ENCODE measurements at places on chromosomes 12 and 14.

GRCh38 chr14:83173687-83174086, 1640.0 kb upstream of the SEL1L start:
- no peak for DNase-seq

DNA sequence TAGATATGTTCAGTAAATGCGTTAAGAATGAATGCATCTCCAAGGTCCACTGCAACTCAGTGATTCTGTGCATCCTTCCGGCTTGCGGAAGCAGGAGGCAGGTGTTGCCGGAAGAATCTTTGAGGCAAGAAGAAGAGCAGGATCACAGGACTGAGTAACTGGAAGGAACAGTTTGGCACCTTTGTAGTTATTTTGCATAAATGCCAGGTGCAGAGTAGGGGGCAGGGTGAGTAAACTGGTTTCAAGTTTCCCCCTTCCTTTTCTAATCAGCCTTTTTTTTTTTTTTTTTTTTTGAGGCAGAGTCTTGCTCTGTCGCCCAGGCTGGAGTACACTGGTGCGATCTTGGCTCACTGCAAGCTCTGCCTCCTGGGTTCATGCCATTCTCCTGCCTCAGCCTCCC, 22.3 kb downstream of the DYRK4 start:
- DNase-seq = no peak

DNA sequence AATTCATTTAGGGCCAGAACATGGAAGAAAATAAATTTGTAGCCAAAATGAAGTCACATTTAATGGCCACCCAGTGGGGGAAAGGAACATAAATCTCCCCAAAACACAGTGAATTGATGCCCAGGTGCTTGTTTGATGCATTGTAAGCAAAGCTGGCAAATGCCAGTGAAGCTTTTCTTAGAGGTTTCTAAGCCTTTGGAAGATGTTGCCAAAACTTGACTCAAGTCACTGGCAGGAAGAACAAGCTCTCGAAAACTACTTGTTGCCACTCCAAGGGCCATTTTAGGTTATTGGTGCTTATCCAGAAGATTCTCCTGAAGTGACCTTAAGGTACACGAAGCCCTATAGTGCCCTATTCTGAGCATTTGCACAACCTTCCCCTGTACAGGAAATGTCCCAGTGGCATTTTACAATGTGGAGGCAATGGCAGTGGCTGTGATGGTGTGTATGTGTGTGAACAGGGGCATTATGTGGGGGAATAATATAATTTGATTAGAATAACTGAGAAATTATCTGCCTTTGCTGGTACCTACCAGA, 89.5 kb upstream of the NOVA1 start:
- DNase-seq = no peak

- DNase-seq = no peak
Observed at GRCh38 chr14:55000381-55000780, 26.5 kb downstream of the WDHD1 start.

GRCh38 chr14:36333119-36333518, 12.7 kb upstream of the MBIP start:
- no peak for DNase-seq

- DNase-seq = no peak
Observed at GRCh38 chr14:64531567-64531966, 9.0 kb upstream of the HSPA2 start.

GRCh38 chr14:72946491-72946890, 20.2 kb downstream of the DCAF4 start:
- DNase-seq = no peak

GRCh38 chr12:60333461-60333860, 737.6 kb downstream of the SLC16A7 start:
- no peak for DNase-seq

GRCh38 chr14:35197015-35197414, 74.7 kb downstream of the PRORP start:
- no peak for DNase-seq

DNA sequence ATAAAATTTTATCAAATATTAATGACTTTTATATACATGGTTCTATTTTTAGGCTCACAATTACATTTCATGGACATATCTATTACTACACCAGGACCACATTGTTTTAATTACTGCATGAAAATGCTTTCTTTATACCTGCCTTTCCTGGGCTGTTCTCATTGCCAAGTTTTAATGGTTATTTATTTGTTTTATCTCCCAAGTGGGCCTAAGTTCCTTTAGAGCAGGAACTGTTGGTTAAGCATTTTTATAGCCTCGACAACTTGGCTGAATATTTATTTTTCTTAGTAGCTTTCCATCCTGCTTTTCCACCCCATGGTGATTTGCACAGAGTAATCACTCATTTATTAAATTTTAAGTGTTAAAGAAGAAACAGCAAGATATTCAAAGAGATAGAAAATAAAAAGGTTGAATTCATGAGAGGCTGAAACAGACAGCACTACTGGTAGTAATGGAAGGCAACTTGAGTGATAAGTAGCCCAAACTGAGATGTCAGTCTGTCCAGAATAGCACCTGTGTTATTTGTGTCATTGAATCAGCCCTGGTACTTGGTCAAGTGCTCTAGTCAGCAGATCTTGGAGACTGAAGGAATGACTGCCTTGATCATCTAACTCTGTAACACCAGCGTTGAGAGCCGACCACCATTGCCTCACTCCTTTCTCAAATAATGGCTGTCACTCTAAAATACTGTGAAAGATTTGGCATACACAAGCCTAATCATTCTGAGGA, 119.1 kb upstream of the EGLN3 start:
- no peak for DNase-seq

GRCh38 chr12:48816143-48816854, 2.0 kb upstream of the CACNB3 start:
- DNase-seq = no peak

GRCh38 chr14:99001241-99001640, 270.8 kb downstream of the BCL11B start:
- no peak for DNase-seq

GRCh38 chr14:68951035-68951797, 27.9 kb downstream of the ACTN1 start:
- no peak for DNase-seq

GRCh38 chr12:26122681-26123481, 2.0 kb downstream of the BHLHE41 start:
- no peak for DNase-seq

DNA sequence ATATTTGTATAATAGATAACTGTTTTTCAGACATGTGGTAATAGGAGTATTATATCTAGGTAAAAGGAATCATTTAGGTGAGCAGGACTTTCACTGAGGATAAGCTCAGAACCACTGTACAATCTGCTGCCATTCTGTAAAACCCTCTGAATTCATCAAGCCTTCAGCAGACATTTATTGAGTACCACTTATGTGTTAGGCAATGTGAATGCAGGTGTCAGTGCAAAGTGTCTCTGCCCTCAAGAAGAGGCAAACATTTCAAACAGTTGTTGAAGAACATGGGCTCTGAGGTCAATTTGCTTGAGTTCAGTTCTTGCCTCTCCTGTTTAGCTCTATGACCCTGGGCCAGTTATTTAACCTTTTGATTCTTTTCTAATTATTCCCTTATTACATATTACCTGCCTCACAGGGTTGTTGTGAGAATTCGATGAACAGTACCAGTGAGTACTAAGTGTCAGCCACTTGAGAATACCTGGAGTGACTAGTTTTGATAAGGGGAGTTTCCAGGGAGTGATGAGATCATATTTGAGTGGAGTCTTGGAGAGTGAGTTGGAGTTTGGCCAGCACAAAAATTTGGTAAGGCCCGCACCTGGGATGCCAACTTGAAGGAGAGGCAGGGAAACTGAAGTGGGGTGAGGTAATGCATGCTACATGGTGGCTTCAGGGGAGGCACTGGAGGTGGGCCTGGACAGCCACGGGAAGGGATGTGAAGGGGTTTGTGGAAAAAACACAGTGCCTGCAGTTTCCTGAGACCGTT, 33.7 kb downstream of the RASSF8 start:
- DNase-seq = no peak

- DNase-seq = no peak
Observed at GRCh38 chr14:105851716-105852377, 325.5 kb downstream of the TMEM121 start.

- no peak for DNase-seq
Observed at GRCh38 chr14:75090353-75090752, 20.9 kb downstream of the ZC2HC1C start.

GRCh38 chr12:65335021-65335714, 56.7 kb downstream of the MSRB3 start:
- no peak for DNase-seq

- no peak for DNase-seq
Observed at GRCh38 chr12:25397001-25397400, 146.3 kb upstream of the KRAS start.

- DNase-seq = peak; percentile 77
Observed at GRCh38 chr12:48852734-48853688, 1.0 kb upstream of the DDX23 start.

- DNase-seq = no peak
Observed at GRCh38 chr12:124420996-124421674, 126.2 kb downstream of the RFLNA start.

GRCh38 chr12:94595152-94595551, 55.2 kb downstream of the TMCC3 start:
- DNase-seq = no peak

DNA sequence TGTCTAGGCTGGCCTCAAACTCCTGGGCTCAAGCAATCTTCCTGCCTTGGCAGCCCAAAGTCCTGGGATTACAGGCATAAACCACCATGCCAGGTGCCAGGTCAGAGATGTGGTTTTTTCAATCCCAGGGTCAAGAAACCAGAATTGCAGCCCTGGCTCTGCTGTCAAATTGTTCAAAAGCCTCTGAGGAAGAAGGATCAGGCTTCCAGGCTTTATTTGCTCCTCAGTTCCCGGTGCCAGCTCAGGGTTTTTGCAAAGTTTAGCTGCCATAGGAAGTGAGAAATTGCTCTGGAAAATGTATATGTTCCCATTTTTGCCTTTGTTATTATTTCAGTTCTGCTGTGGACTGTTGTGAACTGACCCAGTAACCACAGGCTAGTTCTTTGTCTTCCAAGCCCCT, 28.7 kb downstream of the WNT5B start:
- DNase-seq = no peak

GRCh38 chr12:76030341-76031080, 1.1 kb downstream of the PHLDA1 start:
- DNase-seq = no peak

- no peak for DNase-seq
Observed at GRCh38 chr14:23054000-23054811, 3.1 kb downstream of the CDH24 start.

DNA sequence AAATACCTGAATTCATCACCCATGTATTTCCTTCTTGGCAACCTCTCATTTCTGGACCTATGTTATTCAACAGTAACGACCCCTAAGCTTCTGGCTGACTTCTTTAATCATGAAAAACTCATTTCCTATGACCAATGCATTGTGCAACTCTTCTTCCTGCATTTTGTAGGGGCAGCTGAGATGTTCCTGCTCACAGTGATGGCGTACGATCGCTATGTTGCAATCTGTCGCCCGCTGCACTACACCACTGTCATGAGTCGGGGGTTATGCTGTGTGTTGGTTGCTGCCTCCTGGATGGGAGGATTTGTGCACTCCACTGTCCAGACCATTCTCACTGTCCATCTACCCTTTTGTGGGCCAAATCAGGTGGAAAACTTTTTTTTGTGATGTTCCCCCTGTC, 356 bp downstream of the OR4Q2 start:
- no peak for DNase-seq

- no peak for DNase-seq
Observed at GRCh38 chr12:120404271-120404670, 33.6 kb upstream of the COX6A1 start.

- no peak for DNase-seq
Observed at GRCh38 chr12:50517421-50518048, 12.8 kb downstream of the DIP2B start.

DNA sequence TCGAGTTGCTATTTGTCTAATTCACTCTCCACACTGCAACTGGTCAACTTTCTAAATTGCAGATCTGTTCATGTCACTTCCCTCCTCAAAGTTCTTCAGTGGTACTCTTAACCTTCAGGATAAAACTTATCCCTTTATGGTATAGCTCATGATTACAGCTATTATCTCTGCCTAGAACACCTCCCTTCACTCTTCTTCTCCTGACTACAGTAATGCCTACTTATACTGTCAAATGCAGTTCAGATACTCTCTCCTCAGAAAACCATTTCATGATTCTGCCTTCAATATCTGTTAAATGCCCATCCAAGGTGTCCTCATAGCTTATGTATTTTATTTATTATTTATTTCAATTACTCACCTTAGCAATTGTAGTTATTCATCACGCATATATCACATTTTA, 85.5 kb downstream of the FAR2 start:
- no peak for DNase-seq

DNA sequence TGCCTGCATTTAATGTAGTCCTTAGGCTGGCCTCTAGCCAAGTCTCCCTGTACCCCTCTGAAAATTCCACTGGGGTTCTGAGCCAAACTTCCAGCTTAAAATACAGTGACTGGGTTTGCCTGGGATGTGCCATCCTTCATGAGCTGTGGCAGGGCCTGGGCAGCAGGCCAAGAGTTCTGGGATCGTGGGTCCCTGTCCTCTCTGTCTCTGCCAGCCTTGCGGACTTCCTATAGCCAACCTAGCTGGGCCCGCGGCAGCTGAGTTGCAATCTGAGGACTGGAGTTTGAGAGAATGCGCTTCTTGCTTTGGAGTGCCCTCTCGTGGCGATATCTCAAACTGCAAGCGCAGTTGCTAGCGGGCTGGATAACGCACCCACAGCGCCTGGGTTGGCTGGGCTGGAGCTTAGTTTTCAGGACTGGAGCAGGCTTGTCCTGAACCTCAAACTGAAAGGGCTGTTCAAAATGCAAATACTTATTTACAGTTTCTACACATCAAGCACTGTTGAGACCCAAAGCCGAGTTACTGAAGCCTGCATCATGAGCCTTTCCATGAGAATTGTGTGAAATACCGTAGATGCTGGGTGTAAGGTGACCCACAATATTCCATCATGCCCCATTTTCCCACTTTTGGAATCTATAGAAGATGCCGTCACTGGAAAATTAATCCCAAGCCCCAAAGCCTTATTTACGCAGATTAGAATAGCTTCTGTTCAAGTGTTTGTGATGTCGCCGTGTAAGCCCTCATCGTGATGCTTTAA, 7.3 kb upstream of the IFI27L2 start:
- peak; percentile 70 for DNase-seq

- DNase-seq = no peak
Observed at GRCh38 chr12:11687528-11687927, 38.1 kb downstream of the ETV6 start.

GRCh38 chr12:86435053-86435452, 178.9 kb upstream of the MGAT4C start:
- no peak for DNase-seq

- no peak for DNase-seq
Observed at GRCh38 chr12:63164911-63165310, 13.9 kb upstream of the AVPR1A start.

All from activated naive CD8-positive, alpha-beta T cell treated with anti-CD3 and anti-CD28 coated beads, Interleukin-2, amount 50 U/mL, for 16 hours (primary cell).